Kasumi-1 (cell line): ENCODE measurements at places on chromosomes 7 and 10.
A peak's percentile ranks its signal among the peaks of the same experiment; 100 is the strongest.

DNA sequence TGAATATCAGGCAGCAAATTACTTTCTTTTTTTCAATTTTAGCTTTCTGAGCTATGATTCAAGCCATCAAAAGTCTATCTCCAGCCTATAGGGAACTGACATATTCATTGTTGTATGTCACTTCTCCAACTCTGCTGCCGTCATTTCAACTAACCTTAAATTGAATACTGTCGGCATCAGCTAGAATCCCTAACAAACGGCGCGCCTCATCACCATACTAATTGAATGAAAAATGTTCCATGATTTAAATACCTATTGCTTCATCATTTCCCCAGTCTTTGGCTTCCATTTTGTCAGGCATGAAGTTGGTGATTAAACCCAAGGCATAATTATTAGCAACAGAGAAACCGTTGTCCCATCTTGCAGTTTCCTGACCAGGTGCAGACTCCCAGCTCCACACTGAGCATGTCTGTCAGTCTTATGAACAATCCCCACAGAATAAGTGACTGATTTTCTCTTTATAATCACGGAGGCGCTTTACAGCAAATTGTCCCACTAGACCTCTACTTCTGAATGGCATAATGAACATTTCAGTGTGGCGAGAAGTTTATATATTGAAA, 83.5 kb upstream of the NPY start:
- DNase-seq, result no peak

DNA sequence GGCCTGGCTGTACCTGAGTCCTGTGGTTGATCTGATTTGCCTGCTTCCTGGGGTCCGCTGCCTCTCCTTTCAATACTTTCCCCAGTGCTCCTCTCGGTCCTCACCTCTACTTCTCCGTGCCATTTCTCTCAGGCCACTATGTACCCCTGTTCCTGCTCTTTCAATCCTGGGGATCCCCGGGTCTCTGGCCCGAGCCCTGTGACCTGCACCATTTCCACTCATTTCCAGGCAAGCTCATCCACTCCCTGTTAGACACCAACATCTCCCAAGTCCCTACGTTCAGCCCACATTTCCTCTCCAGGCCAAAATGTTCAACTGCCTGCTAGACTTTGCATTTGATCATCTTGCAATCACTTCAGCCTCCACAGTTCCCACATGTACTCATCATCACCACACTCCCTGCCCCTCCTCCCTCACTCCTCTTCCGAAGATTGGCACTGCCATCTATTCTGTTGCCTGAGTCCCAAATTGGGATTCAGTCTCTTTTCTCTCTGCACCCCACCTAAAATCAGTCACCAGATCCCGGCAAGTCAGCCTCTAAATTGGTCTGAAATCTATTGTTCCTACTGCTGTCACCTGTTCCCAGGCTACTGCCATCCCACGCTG, 34.4 kb upstream of the ZMIZ1 start:
- DNase-seq, result no peak

DNA sequence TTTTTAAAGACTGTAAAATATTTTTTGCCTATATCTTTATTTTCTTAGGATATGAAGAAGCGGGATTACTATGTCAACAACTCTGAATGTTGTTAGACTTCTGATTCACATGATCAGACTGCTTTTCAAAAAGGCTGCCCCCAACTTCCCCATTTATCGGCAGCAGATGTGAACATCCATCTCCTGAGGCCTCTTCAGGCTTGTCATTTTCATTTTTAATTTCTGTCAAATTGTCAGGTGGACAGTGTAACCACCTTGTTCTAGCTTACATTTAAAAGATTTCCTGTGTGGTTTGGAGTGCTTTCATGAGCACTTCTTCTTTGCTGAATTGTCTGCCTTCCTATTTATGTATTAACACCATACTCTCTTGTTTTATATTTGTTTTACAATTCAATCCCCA, 78.8 kb upstream of the GSDME start:
- DNase-seq, result peak; percentile 54

DNA sequence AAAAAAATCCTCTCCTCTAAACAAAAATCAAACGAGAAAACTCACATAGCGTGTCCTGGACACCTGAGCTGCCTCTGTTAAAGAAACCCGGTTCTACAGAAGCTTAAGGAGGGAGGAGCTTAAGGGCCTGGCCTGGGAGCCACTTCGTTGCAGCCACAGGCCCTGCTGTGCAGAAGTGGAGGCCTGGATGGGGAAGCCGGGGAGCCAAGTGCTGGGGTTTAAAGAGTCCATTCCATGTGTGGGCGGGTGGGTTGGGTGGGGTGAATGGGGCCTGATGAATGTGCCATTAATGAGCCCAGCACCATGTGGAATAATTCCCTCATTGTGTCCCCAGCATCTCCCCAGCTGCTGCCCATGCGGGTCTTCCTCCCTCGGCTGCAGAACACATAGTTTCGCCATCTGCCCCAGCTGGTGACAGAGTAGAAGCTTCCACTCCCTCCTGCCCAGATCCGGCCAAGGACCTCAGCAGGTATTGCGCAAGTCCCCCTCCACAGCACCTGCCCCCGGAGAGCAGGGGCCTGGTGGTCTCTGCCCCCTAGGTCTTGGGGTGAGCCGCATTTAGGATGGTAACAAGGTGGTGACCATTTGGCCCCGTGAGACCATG, 127.8 kb upstream of the BTBD16 start:
- DNase-seq, result no peak

DNA sequence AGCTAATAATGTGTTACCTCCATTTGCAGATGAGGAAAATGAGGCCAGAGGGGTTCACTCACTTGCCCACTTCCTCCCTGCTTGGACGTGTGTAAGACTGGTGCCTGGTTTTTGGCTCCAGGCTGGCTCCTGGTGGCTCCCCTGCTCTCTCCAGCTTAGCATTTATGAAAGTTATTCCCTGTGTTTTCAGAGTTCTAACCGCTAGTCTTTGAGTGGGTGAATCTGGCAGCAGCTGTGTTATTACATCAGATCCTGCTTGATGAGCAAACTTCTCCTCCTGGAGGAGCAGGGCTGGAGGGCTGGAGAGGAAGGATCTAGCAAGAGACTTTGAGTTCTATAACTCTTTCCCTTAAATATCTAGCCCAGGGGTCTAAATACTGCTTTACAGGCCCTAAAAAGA, 80.9 kb upstream of the AGBL3 start:
- DNase-seq, result peak; percentile 7

DNA sequence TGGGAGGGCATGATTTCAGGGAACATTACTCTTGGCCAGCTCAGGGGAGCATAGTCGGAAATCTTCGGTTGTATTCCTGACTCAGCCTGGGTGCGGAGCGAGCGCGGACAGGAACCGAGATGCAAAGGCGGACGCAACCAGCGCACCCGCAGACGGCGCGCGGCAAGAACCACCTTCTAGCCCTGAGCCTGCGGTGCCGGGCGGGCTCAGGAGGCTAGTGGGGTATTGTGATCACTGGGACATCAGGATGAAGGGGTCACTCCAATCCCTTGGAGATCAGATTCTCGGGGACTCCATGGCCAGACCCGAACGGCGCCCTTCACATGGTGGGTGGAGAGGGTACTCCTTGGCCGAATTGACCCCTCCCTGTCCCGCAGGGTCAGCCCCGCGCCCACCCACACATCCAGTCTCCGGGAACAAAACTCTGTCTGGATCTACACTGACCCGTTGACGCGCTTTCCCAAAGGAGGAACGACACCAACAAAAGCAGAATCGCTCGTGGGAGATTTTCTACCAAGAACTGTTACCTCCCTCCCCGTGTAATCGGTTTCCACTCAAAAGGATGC, 730.5 kb downstream of the ZWINT start:
- no peak for DNase-seq

- DNase-seq, result no peak
Measured at GRCh38 chr7:70789481-70790214, 342.3 kb upstream of the GALNT17 start.

DNA sequence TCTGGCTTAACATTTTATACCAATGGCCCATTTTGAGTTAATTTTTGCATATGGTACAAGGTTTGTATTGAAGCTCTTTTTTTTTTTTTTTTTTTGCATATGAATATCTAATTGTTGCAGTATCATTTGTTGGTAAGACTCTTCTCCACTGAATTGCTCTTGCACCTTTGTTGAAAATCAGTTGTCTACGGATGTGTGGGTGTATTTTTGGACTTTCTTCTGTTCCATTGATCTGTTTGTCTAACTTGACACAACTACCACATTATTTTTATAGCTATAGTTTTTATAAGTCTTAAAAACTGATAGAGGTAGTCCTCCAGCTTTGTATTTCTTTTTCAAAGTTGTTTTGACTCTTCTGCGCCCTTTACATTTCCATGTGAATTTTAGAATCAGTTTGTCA, 53.9 kb downstream of the AHCYL2 start:
- DNase-seq, result no peak

DNA sequence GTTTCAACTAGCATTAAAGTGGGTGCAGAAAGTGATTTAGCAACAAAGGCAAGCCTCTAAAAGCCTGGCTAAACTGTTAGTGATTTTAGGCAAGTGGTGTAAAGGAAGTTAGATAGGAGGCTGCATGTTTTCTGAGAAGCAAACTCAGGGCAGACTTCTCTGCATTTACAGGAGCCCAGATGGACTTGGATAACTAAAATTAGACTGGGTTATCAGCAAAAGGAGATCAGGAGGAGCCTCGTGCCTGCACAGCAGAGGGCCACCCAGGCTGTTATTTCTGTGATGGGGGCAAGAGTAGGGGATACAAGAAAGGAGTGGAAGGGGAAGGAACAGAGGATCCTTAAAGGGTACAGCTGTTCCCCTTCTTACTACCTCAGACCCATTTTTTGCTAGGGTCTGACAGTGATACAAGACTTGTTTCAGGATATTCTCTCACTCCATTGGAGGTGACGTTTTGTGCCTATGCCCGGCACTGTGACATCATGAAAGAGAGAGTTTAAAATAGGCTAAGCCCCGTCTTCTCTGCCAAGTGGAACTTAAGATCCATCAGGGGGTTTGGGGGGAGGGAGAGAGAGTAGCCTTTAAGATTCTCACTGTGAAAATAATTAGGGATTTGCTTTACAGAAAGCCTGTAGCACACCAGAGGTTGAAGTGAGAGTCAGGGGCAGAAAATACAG, 49.6 kb upstream of the PDCD4 start:
- DNase-seq, result no peak

GRCh38 chr7:158261362-158262235, 326.0 kb downstream of the PTPRN2 start:
- no peak for DNase-seq

- DNase-seq, result no peak
Measured at GRCh38 chr7:117871778-117872538, 1.3 kb downstream of the CTTNBP2 start.

GRCh38 chr10:93058139-93058538, 2.5 kb upstream of the CYP26C1 start:
- DNase-seq, result no peak

DNA sequence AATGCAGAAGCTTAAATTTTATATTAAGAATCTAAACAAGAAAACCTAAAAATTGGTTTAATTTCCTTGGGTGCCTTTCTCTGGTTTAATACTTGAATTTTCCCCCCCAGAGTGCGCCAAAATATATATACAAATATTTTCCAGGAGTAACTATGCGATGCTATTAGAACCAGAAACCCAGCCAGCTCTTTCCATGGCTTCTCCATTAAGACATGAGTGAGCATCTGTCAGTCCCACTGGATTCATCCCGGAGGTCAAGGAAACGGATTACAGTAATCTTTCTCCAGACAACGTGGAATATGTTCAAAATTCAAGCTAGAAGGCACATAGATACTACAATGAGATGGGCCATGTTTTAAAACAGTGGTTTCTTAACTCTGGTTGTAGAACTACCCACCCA, 148.8 kb downstream of the TAX1BP1 start:
- no peak for DNase-seq

DNA sequence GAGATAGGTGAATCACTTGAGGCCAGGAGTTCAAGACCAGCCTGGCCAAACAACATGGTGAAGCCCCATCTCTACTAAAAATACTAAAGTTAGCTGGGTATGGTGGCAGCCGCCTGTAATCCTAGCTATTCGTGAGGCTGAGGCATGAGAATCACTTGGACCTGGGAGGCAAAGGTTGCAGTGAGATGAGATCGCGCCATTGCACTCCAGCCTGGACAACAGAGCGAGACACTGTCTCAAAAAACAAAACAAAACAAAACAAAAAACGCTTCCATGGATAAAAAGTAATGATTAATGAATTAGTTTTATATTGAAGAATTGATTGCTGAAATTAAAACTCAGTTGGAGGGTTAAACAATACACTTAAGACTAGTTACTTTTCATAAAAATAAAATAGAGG, 32.3 kb downstream of the KLHDC10 start:
- DNase-seq, result no peak

DNA sequence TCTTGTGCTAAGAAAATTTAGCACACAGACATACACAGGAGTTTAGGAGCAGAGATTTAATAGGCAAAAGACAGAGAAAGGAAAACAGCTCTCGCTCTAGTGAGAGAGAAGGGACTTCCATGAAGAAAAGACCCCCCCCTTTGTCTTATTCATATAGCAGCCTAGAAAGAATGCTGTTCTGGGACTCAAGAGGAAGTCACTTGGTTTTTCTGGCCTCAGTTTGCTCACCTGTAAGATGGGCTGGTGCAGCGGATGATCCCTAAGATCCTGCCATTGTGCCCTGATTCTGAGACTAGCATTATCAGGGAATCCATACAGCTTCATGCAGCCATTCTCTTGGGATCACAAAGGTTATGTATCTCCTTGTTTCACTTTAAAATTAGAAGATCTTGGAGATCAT, 42.7 kb downstream of the LYZL2 start:
- DNase-seq, result no peak

- no peak for DNase-seq
Measured at GRCh38 chr7:114997487-114998404, 75.9 kb downstream of the MDFIC start.

GRCh38 chr10:5419466-5420094, 7.2 kb downstream of the NET1 start:
- no peak for DNase-seq

DNA sequence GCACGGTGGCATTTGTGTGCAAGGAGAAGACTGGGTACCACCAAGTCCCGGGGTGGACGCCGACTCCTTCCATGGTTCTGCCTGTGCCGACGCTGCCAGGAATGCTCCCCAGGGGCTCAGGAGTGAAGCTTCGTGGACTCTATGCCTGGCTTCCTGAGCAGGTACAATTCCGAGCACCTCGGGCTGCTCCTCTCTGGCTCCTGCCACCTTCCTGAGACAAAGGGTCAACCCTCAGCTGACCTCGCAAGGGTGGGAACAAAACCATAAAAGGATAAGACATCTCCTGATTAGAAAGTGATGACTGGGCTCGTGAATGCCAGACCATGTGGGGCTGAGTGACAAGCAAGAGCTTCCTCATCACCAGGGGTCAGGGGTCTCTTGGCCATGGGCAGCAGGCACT, 31.8 kb downstream of the CALML3 start:
- no peak for DNase-seq
